ENCODE measurements at places on chromosomes 7 and 10. TPM values are rescaled to one million over a fixed set of nuclear protein-coding genes. Genes with fewer than 3 reads are reported as not detected.

Gene PPP1R3A
- not detected for total RNA-seq

Gene AKR1B15
- total RNA-seq = not detected

Gene SYT15
- 1.6 TPM for total RNA-seq

Gene GHRHR
- total RNA-seq = not detected

Gene SYT15B
- not detected for total RNA-seq

Gene SUN3
- total RNA-seq = not detected

Gene PNLIP
- not detected for total RNA-seq

Gene REPIN1
- total RNA-seq = 53.6 TPM

Gene MYH16
- not detected for total RNA-seq

Gene ANKRD7
- 0.74 TPM for total RNA-seq

DNA sequence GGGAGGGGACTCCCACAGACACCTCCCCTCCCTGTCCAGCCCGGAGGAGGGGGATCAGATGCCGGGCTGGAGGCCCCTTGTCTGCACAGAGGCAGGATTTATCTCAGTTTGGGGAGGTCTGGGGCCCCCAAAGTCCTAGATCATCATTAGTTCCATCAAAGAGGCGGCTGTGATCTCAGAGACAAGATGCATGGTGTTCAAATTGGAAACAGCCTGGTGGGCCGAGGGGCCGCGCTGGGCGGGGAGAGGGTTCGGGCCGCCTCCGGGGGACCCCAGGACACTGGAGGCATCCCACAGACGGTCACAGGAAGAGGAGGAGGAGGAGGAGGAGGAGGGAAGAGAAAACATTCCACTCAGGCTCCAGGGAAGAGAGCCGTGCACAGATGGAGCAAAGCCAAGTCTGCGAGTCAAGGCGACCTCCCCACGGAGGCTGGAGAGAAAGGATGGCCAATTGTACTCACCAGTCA lies 69.5 kb upstream of the CUX1 start:
- no peaks in the 10 kb centered on the region for H3K27me3 ChIP-seq
- H3K4me1 ChIP-seq = peaks cover 5% of the 10 kb centered on the region
- H3K27ac ChIP-seq = no peak overlapping the region

- peaks cover 16% of the 10 kb centered on the region for H3K36me3 ChIP-seq
- H3K27me3 ChIP-seq = no peaks in the 10 kb centered on the region
- DNase-seq = peak; percentile 71
- peak overlapping the region; percentile 93 for H3K4me3 ChIP-seq
Measured at GRCh38 chr7:44884621-44885393, 523 bp downstream of the PURB start.

DNA sequence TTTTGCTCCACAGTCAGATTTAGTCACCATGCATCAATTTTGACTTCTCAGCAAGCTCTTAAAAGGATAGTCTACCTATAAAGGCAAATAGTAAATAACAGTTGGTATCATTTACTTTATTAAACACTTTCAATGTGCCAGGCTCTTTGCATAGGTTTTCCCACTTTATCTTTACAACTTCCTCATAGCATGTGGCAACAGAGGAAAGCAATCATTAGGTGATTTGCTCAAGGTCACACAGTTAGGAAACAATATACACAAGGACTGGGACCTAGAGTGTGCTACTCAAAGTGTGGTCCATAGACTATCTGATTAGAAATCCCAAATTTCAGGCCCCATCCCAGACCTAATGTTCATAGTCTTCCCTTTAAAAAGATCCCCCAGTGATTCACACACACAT lies 212.3 kb downstream of the MTERF1 start:
- H3K36me3 ChIP-seq = no peaks in the 10 kb centered on the region
- no peak overlapping the region for H3K4me3 ChIP-seq
- no peaks in the 10 kb centered on the region for H3K4me1 ChIP-seq
- H3K27ac ChIP-seq = no peak overlapping the region

GRCh38 chr7:130144312-130145171 lies 60.7 kb downstream of the TMEM209 start:
- DNase-seq = no peak
- H3K27ac ChIP-seq = no peak overlapping the region
- H3K4me3 ChIP-seq = no peak overlapping the region

DNA sequence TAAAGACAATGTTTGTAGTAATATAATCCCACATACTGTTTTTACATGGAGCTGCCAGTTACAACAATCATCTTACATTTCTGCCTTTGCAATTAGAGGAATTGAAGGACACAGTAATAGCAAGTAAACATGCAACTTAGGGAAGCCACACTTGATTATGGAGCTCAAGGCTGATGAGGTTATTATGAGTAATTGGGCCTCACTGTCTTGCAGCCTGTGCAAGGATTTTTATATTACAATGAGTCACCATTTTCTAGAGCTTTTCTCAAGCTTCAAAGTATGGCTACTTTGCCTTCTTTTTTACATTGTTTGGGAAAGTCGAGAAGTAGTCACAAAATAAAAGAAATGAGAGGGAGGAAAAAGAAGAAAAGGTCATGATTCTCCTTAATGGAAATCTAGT lies 226.4 kb downstream of the KIAA1217 start:
- H3K36me3 ChIP-seq = no peaks in the 10 kb centered on the region
- no peaks in the 10 kb centered on the region for H3K27me3 ChIP-seq
- H3K4me1 ChIP-seq = no peaks in the 10 kb centered on the region
- H3K27ac ChIP-seq = no peak overlapping the region

DNA sequence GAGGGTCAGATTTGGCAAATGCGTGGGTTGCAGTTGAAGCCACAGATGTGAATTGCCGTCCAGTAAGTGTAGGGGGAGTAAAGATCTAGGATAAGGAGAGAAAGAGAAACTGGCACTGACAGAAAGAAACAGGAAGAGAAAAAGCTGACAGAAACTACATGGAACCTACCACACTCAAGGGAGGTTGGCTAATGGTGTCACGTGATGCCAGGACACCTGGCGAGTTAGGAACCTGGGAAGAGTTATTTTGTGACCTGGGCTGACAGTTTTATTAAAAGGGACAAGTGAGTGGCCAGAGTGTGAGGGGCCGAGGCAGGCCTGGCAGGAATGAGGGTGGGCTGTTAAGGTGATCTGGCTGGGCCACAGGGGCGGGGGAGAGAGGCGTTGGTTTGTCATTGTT lies 188.7 kb downstream of the ADARB2 start:
- no peaks in the 10 kb centered on the region for H3K36me3 ChIP-seq
- no peak overlapping the region for H3K27ac ChIP-seq
- no peak for DNase-seq
- H3K4me3 ChIP-seq = no peak overlapping the region
- peaks cover 11% of the 10 kb centered on the region for H3K27me3 ChIP-seq

DNA sequence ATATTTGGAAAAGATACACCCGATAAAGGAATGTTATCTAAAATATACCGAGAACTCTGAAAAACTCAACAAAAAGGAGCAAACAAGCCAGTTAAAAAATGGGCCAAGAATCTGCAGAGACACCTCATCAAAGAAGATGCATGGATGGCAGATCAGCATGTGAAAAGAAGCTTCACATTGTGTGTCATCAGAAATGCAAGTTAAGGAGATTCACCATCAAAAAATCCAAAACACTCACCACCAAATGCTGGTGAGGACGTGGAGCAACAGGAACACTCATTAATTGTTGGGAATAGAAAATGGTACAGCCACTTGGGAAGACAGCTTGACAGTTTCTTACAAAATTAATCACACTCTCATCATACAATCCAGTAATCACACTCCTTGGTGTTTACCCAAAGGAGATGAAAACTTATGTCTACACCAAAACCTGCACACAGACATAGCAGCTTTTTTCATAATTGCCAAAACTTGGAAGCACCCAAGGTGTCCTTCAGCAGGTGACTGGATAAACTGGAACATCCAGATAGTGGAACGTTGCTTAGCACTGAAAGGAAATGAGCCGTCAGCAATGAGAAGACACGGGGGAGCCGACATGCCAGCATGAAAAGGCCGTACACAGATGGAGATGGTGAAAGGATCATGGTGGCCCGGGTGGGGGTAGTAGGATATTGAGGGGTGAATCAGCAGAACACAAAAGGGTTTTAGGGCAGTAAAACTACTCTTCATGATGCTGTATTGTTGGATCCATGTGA lies 27.9 kb upstream of the PWWP2B start:
- no peaks in the 10 kb centered on the region for H3K27me3 ChIP-seq
- DNase-seq = no peak
- no peak overlapping the region for H3K4me3 ChIP-seq

- DNase-seq = peak; percentile 31
- H3K27ac ChIP-seq = peak overlapping the region; percentile 97
- peak overlapping the region; percentile 78 for H3K4me3 ChIP-seq
Measured at GRCh38 chr7:144842377-144842851, 6.6 kb upstream of the TPK1 start.

DNA sequence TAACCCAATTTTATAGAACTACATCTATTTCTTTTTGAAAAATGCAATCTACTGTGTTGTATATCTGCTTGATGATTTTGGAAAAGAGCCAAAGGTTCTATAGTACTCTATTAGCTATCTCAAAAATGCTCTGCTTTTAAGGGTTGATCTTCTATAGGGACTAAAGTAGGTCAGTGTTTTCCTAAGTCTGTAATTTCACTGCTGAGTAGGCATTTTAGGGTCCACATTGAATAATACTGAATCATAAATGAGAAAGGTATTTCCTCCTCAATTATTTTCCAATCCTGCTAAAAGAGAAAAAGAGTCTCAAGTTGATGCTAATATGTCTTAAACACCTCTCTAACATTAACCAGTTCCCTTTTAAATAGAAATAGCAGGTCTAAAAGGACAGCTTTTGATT lies 244.2 kb downstream of the LHFPL3 start:
- no peak overlapping the region for H3K4me3 ChIP-seq
- H3K36me3 ChIP-seq = no peaks in the 10 kb centered on the region
- no peak overlapping the region for H3K27ac ChIP-seq
- H3K27me3 ChIP-seq = peaks cover 6% of the 10 kb centered on the region

- peaks cover 45% of the 10 kb centered on the region for H3K4me1 ChIP-seq
- H3K36me3 ChIP-seq = peaks cover 2% of the 10 kb centered on the region
- H3K27ac ChIP-seq = peak overlapping the region; percentile 55
- H3K27me3 ChIP-seq = no peaks in the 10 kb centered on the region
- no peak for DNase-seq
Measured at GRCh38 chr7:149855361-149856305, 17.5 kb downstream of the ZNF862 start.

DNA sequence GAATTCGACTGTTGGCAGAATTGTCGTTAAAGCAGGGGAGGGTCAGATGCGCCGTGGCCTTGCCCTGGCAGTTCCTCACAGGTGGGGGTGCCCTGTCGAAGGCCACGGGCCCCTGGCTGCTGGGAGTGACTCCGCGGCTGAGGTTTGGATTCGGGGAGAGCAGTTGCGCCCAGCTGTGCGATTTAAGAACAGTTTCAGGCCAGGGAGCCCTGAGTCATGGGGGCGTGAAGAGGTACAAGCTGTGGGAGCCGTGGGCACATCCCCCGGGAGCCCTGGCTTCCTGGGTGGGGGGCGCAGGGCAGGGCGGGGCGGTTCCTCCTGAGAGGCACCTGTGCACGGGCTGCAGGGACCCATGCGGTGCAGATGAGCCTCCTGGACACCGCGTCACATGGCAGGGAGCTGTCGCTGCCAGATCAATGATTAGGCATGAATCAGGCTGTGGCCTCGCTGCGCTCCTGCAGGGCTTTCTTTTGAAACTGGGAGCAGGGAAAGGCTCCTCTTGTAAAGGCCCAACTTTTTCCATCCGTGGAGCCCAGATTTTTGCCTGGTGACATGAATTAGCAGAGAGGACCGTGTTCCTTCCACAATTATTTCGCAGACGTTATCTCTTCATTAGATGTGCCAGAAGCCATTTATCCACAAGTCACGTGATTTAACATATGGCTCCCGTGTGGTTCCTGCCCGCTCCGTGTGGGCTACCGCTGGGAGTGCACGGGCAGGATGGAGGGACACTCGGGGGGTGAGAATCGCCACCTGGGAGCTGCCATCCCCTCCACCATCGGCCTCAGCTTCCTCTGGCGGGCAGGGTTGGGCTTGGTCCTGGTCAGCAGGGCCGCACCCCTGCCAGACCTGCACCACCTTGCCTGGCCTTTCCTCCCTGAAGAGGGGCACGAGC lies 918 bp downstream of the PWWP2B start:
- H3K27me3 ChIP-seq = no peaks in the 10 kb centered on the region
- peaks cover 10% of the 10 kb centered on the region for H3K4me1 ChIP-seq

- H3K27ac ChIP-seq = no peak overlapping the region
- no peak overlapping the region for H3K4me3 ChIP-seq
- DNase-seq = no peak
- H3K4me1 ChIP-seq = peaks cover 14% of the 10 kb centered on the region
Measured at GRCh38 chr7:48046458-48046857, 11.1 kb downstream of the C7orf57 start.

- H3K36me3 ChIP-seq = peaks cover 2% of the 10 kb centered on the region
- DNase-seq = no peak
- no peaks in the 10 kb centered on the region for H3K4me1 ChIP-seq
- no peak overlapping the region for H3K4me3 ChIP-seq
- H3K27me3 ChIP-seq = peaks cover 7% of the 10 kb centered on the region
Measured at GRCh38 chr10:23139677-23140076, 44.3 kb downstream of the MSRB2 start.

DNA sequence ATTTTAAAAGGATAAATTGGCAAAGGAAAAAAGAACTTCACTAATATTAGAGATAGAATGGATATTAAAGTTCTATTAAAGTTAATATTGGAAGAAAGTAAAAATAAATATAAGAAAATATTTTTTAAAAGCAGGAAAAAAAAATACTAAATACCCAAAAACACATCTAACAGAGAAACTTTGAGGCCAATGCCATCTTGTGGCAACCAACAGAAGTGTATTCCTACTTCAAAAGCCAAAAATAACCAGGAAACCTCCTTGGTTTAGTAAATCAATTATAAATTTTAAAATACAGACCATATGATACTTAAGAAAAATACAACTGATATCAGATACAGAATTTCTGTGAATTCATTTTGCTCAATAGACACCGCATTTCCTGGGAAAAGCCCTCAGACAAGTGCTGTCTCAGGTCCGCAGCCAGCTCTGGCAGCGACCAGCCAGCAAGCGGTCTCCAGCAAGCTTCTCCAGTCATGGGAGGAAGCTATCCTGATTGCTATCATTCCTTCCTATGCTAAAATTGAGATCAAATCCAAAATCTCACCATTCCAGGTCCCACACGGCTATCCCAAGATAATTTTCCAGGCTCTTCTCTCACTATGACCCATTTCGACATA lies 65.3 kb downstream of the LMBR1 start:
- H3K4me3 ChIP-seq = no peak overlapping the region
- peaks cover 3% of the 10 kb centered on the region for H3K36me3 ChIP-seq
- H3K4me1 ChIP-seq = no peaks in the 10 kb centered on the region
- no peak overlapping the region for H3K27ac ChIP-seq

DNA sequence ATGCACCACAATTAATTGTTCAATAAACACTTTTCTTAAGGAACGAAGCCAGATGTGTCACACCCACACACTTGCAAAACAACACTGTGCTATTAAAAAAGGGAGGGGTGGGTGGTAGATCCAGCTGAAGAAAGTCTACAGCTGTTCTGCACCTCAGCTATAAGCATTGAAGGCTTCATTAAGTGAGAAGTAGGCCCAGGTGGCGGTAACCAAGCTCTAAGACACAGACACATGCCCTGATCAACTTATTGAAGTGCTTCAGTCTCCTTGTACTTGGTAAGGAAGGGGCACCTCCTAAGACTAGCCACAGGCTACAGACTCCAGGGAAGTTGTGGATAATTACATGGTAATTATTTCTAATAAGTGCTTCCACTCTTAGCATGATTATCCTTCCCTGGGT lies 4.5 kb upstream of the CPVL start:
- no peak overlapping the region for H3K27ac ChIP-seq
- no peaks in the 10 kb centered on the region for H3K36me3 ChIP-seq
- H3K27me3 ChIP-seq = peaks cover 25% of the 10 kb centered on the region
- no peak overlapping the region for H3K4me3 ChIP-seq
- peaks cover 5% of the 10 kb centered on the region for H3K4me1 ChIP-seq

All from activated T-cell treated with anti-CD3 and anti-CD28 coated beads, Interleukin-2, amount 50 U/mL, for 72 hours (primary cell).